ENCODE measurements at places on chromosomes 12 and 14.

DNA sequence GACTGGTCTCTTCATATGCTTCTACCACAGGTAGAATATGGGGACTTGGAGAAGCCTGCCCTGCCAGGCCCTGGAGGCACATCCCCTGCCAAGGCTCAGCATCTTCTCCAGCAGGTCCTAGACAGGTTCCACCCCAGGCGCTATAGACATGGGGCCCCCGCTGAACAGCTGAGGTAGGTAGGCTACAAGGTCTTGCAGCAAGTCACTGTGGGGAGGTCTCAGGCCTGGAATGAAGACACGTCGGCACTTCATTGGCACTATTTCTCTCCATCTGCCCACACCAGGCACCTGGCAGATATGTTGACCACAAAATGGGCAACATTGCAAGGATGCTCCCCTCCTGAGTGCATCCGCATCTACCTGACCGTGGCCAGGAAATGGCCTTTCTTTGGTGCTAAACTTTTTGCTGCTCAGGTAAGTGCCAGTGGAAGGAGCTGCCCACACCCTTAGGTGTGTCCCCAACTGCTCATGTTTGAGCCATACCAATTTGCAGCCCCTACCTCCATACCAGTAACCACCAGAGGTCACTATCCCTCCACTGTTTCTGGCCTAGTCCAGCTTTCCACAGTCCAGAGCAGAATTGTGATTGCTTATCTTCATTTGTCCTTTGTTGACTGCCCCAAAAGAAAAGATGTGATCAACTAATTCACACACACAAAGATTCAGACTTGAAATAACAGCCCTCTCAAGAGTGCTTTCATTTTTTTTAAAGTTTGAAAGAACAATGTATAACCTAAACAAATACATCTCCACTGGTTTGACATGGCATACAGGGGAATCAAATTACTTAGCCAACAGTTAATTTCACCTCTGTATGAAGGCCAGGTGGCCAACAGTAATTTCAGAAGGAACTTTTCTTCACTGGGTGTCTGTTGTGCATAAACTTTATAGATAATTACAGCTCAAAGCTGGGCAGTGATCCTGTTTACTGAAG lies 16.1 kb downstream of the PIGH start:
- no peak overlapping the region for H3K4me3 ChIP-seq
- H3K27ac ChIP-seq, result no peak overlapping the region
- no peaks in the 10 kb centered on the region for H3K4me1 ChIP-seq
- H3K27me3 ChIP-seq, result no peaks in the 10 kb centered on the region
- H3K36me3 ChIP-seq, result no peaks in the 10 kb centered on the region
- DNase-seq, result peak; percentile 58

- H3K36me3 ChIP-seq, result no peaks in the 10 kb centered on the region
- peaks cover 5% of the 10 kb centered on the region for H3K4me1 ChIP-seq
- peaks cover 31% of the 10 kb centered on the region for H3K27me3 ChIP-seq
- no peak overlapping the region for H3K4me3 ChIP-seq
- DNase-seq, result peak; percentile 46
Observed at GRCh38 chr14:69877492-69877891, 1.7 kb upstream of the SMOC1 start.

- no peaks in the 10 kb centered on the region for H3K27me3 ChIP-seq
- no peak overlapping the region for H3K4me3 ChIP-seq
- H3K4me1 ChIP-seq, result peaks cover 5% of the 10 kb centered on the region
- DNase-seq, result peak; percentile 46
- no peaks in the 10 kb centered on the region for H3K36me3 ChIP-seq
- H3K27ac ChIP-seq, result no peak overlapping the region
Observed at GRCh38 chr12:76790564-76791552, 26.9 kb downstream of the ZDHHC17 start.

DNA sequence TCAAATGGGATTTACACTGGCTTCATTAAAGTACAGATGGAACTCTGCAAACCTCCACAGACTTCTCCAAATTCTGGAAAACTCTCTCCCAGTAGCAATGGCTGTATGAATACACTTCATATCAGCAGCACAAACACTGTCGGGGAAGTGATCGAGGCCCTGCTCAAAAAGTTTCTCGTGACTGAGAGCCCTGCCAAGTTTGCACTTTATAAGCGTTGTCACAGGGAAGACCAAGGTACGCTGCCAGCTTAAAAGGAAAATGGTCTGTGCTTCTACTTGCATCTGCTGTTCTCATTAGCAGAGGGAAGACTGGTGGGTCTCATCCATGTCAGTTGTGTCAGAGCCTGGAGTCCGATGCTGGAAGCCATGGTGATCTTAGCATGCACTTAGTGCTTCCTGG lies 71.0 kb downstream of the GNS start:
- no peaks in the 10 kb centered on the region for H3K27me3 ChIP-seq
- H3K4me3 ChIP-seq, result no peak overlapping the region
- no peaks in the 10 kb centered on the region for H3K4me1 ChIP-seq
- no peak for DNase-seq
- H3K36me3 ChIP-seq, result no peaks in the 10 kb centered on the region

GRCh38 chr12:66829660-66830325 lies 150.9 kb upstream of the GRIP1 start:
- no peak overlapping the region for H3K27ac ChIP-seq
- H3K36me3 ChIP-seq, result no peaks in the 10 kb centered on the region
- H3K27me3 ChIP-seq, result no peaks in the 10 kb centered on the region
- DNase-seq, result no peak
- no peaks in the 10 kb centered on the region for H3K4me1 ChIP-seq

GRCh38 chr12:6959058-6959804 lies 8.1 kb downstream of the PTPN6 start:
- H3K4me3 ChIP-seq, result no peak overlapping the region
- no peaks in the 10 kb centered on the region for H3K36me3 ChIP-seq
- no peaks in the 10 kb centered on the region for H3K27me3 ChIP-seq

GRCh38 chr14:52863334-52863700 lies 71.9 kb upstream of the GNPNAT1 start:
- peaks cover 28% of the 10 kb centered on the region for H3K4me1 ChIP-seq
- no peaks in the 10 kb centered on the region for H3K27me3 ChIP-seq
- peak; percentile 29 for DNase-seq
- H3K4me3 ChIP-seq, result peak overlapping the region; percentile 55
- H3K36me3 ChIP-seq, result peaks cover 75% of the 10 kb centered on the region

GRCh38 chr14:38496092-38496491 lies 240.2 kb upstream of the CLEC14A start:
- no peak overlapping the region for H3K27ac ChIP-seq
- no peak overlapping the region for H3K4me3 ChIP-seq
- no peak for DNase-seq
- H3K36me3 ChIP-seq, result no peaks in the 10 kb centered on the region

GRCh38 chr14:74620923-74621322 lies 8.9 kb upstream of the LTBP2 start:
- H3K4me3 ChIP-seq, result no peak overlapping the region
- no peaks in the 10 kb centered on the region for H3K27me3 ChIP-seq
- DNase-seq, result no peak
- no peaks in the 10 kb centered on the region for H3K36me3 ChIP-seq
- H3K4me1 ChIP-seq, result peaks cover 50% of the 10 kb centered on the region

- H3K4me1 ChIP-seq, result peaks cover 20% of the 10 kb centered on the region
- peak overlapping the region; percentile 53 for H3K4me3 ChIP-seq
- no peaks in the 10 kb centered on the region for H3K27me3 ChIP-seq
- H3K27ac ChIP-seq, result peak overlapping the region; percentile 99
- H3K36me3 ChIP-seq, result peaks cover 19% of the 10 kb centered on the region
Observed at GRCh38 chr12:124422142-124422569, 127.3 kb downstream of the RFLNA start.

DNA sequence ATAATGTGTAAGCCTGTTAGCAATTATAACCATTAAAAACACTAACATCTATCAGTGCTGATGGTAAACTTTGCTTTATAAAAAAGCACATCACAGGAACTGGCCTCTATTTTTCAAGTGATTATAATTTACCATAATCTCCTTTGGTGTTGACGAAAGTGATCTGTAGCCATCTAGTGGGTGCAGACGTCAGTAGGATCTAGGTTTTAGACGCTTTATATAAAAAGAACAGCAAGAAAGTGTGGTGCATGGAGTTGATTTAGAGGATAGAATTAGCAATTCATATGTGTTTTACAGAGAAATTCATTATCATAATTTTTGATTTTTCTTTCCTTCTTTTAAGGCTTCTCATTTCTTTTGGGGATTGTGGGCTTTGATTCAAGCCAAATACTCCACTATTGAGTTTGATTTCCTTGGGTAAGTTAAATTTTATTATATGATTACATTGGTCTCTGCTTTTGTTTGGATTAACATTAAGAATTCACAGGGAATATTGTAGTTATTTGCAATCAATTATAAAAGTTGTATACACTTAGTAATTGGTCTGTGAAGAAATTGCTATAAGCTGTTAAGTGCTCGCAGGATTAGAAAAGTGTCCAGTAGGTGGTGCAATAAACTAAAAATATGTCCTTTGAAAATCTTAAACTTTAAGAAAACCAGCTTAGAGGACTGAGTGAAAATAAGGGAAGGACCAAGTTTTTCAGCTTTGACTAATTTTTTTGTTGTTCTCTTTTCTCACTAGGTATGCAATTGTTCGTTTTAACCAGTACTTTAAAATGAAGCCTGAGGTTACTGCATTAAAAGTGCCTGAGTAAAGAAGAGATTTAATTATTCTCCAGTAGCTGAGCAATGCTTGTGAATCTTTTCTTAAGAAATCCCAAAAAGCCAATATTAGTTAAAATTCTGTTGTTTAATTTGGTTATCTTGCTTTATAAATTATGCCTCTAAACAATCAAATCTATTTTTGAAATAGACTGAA lies 59.5 kb downstream of the ETNK1 start:
- peaks cover 8% of the 10 kb centered on the region for H3K36me3 ChIP-seq
- H3K27me3 ChIP-seq, result no peaks in the 10 kb centered on the region
- H3K4me1 ChIP-seq, result peaks cover 23% of the 10 kb centered on the region
- DNase-seq, result peak; percentile 67
- no peak overlapping the region for H3K27ac ChIP-seq
- H3K4me3 ChIP-seq, result no peak overlapping the region

DNA sequence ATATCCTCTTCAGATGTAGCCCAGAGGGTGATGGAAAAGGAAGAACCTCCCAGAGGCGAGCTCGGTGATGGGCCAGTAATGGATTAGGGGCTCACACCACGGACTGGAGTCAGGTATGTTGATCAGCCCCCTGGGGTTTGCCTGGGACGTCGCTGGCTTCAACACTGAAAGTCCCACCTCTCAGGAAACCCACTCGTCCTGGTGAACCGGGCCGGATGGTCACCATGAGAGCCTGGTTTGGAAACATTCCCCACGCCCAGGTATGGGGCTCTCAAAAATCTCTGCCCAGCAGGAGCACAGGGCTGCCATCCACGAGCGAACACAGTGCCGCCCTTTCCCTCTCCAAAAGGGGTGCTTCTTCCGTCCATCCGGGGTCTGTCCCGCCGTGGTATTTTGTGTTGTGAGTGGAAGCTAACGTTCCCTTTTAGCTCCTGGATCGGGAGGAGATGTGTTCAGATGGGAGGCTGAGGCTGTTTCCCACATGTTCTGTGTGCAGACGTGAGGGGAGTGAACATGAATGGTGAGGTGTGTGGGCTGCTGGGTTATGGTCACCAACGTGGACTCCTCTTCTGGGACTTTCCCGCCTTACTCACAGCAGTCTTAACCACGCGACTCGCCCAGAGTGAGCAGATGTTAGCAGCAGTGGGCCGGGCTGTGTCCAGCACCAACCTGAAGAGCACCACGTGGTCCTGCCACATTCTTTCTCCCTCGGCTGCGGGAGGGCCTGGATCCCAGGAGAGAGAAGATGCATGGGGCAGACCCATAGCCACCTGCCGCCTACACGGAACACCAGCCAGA lies 139.2 kb downstream of the KIF26A start:
- H3K27me3 ChIP-seq, result no peaks in the 10 kb centered on the region
- DNase-seq, result no peak
- no peak overlapping the region for H3K4me3 ChIP-seq

DNA sequence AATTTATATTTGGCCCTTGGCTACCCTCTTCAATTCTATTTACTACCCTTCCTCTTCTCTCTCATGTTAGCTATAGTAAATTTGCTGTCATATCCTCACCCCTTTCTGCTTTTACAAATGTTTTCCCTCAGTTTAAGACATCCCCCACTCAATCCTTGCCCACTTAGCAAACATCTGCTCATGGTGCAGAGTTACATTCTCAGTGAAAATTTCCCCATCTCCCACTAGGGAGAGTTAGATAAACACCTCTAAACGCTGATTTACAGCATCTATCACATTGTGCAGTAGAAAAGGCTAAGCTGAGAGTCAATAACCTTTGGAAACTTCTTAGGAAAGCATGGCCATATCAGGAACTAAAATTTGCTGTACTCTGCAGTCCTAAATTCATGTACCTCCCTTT lies 69.0 kb downstream of the DENND5B start:
- H3K27ac ChIP-seq, result no peak overlapping the region
- no peaks in the 10 kb centered on the region for H3K36me3 ChIP-seq
- DNase-seq, result no peak
- no peaks in the 10 kb centered on the region for H3K27me3 ChIP-seq

- DNase-seq, result peak; percentile 60
- H3K4me1 ChIP-seq, result peaks cover 36% of the 10 kb centered on the region
- H3K4me3 ChIP-seq, result peak overlapping the region; percentile 45
- H3K36me3 ChIP-seq, result no peaks in the 10 kb centered on the region
Observed at GRCh38 chr14:32620724-32621123, 291.6 kb downstream of the AKAP6 start.

GRCh38 chr12:12083688-12084087 lies 12.9 kb downstream of the BCL2L14 start:
- H3K27ac ChIP-seq, result no peak overlapping the region
- H3K4me3 ChIP-seq, result no peak overlapping the region
- H3K36me3 ChIP-seq, result no peaks in the 10 kb centered on the region
- H3K27me3 ChIP-seq, result no peaks in the 10 kb centered on the region

DNA sequence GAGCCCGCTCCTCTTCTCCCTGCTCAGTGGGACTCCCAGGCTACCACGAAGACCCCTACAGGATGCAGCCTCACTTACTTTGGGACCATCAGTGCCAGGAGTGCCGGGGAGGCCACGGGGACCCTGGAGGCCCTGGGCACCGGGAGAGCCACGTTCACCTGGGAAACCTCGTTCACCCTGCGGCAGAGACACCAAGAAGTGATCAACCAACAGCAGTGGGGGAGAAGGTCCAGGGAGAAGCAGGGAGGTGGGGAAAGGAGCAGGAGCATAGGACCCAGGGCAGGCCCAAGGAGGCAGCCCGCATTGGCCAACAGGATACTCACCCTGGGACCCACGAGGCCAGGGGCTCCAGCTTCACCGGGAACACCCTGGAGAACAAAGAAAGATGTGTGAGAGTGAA lies 19.4 kb downstream of the TMEM106C start:
- no peak overlapping the region for H3K4me3 ChIP-seq
- H3K27me3 ChIP-seq, result no peaks in the 10 kb centered on the region
- DNase-seq, result no peak
- no peaks in the 10 kb centered on the region for H3K36me3 ChIP-seq
- no peaks in the 10 kb centered on the region for H3K4me1 ChIP-seq

GRCh38 chr12:11780521-11781101 lies 131.1 kb downstream of the ETV6 start:
- H3K4me3 ChIP-seq, result no peak overlapping the region

GRCh38 chr12:116603546-116604177 lies 44.5 kb downstream of the MAP1LC3B2 start:
- H3K36me3 ChIP-seq, result no peaks in the 10 kb centered on the region
- H3K4me1 ChIP-seq, result peaks cover 33% of the 10 kb centered on the region
- no peak overlapping the region for H3K4me3 ChIP-seq
- no peak for DNase-seq
- no peaks in the 10 kb centered on the region for H3K27me3 ChIP-seq

- no peaks in the 10 kb centered on the region for H3K4me1 ChIP-seq
- no peak overlapping the region for H3K27ac ChIP-seq
- peaks cover 18% of the 10 kb centered on the region for H3K36me3 ChIP-seq
Observed at GRCh38 chr14:67643713-67644112, 24.0 kb downstream of the ARG2 start.

Measured in GM23248 (cell line).